Activated CD8-positive, alpha-beta memory T cell treated with anti-CD3 and anti-CD28 coated beads for 24 hours (primary cell): ENCODE measurements at places on chromosomes 3 and 15.

DNA sequence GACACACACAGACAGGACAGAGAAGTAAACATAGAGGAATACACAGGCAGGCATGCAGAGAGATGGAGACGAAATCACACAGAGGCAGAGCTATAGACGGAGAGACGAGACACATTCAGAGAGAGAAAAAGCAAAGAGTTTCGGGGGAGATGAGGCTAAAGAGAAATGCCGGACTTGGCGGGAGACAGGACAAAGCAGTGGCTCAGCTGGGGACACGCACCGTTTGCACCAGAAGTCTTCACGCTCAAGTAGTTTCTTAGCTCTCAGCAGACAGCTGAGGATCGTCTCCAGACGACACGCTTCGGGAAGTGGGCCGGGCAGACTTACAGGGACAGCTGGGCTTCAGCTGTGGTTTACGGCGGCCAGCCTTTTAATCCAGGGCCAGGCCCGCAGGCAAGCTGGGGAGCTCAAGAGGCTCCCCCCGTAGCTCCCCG lies 56.2 kb upstream of the DLG1 start:
- no peak for DNase-seq

DNA sequence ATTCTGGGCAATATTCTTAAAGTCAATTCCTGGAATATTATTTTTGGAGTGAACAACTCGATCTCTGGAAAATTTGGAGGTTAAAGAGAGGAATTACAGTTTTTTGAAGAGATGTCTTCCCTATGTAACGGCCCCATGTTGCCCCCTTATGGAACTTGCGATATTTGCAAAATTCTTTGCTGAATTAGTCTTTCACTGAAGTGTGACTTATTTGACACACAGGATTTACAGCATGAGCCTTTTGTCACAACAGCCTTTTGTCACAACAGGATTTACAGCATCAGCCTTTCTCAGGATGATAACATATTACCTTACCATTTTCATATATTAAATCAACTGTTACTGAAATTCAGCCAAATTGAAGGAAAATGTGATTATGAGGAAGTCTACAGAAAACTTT lies 37.8 kb upstream of the SPTSSB start:
- no peak for DNase-seq

- DNase-seq: no peak
Observed at GRCh38 chr3:13285007-13285567, 135.0 kb downstream of the NUP210 start.

DNA sequence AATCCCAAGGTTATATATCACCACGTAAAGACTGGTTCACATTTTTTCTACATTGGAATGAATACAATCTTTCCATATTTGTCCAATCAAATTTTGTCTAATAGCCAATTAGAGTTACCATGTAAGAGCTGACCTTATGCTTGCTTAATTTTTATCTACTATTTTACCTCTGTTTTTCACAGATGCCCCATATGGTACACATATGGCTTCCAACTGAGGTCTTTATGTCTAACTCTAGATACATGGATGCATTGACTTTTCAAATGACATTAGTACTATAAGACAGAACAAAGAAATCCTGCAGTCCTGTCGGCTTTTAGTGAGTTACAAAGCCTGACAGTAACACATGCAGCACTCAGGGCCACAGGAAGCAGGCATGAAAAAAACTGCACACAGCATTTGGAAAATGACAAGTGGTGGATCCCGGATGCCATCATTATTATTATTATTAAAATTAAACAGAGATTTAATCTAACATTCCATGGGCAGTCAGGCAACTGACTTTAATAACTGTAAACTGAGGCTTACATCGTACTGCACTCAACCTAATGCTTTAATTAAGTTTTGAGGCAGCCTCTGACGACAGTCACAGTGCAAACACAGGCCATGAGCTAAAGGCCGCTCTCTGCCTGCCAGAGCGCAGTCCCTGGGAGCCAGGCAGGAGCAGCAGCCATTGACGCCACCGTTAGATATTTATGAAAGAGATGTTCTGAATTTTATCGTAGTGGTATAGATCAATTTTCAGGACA lies 113.9 kb upstream of the TMCO5A start:
- no peak for DNase-seq

- no peak for DNase-seq
Observed at GRCh38 chr3:146166415-146166821, 5.4 kb upstream of the PLOD2 start.

GRCh38 chr3:165158011-165158410 lies 38.2 kb downstream of the SLITRK3 start:
- no peak for DNase-seq

GRCh38 chr15:98981851-98982722 lies 25.5 kb downstream of the PGPEP1L start:
- no peak for DNase-seq

GRCh38 chr3:135500034-135500433 lies 465.5 kb upstream of the PPP2R3A start:
- DNase-seq: no peak

GRCh38 chr3:55579496-55579895 lies 92.4 kb upstream of the WNT5A start:
- DNase-seq: no peak

GRCh38 chr15:73677146-73677607 lies 7.0 kb upstream of the CD276 start:
- peak; percentile 73 for DNase-seq

- no peak for DNase-seq
Observed at GRCh38 chr3:59438492-59438891, 388.7 kb upstream of the CFAP20DC start.

DNA sequence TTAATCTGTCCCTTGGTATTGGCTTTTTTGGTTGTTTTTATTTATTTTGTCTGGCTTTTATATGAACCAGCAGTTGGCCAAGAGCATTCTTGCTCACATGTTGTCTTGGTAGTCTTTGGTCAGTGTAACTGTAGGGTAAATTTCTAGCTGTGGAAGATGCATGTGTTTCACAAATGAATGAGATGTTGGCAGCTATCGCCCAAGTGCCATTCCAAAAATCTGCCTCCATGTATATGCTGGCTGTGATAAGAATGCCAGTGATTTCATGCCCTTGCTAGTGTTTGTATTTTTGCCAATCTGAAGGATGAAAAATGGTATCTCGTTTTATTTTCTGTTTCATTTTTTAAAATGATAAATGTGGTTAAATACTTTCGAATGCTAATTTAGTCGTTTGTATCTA lies 50.1 kb downstream of the TLNRD1 start:
- no peak for DNase-seq

GRCh38 chr15:88658972-88659931 lies 20.4 kb downstream of the ISG20 start:
- DNase-seq: no peak

DNA sequence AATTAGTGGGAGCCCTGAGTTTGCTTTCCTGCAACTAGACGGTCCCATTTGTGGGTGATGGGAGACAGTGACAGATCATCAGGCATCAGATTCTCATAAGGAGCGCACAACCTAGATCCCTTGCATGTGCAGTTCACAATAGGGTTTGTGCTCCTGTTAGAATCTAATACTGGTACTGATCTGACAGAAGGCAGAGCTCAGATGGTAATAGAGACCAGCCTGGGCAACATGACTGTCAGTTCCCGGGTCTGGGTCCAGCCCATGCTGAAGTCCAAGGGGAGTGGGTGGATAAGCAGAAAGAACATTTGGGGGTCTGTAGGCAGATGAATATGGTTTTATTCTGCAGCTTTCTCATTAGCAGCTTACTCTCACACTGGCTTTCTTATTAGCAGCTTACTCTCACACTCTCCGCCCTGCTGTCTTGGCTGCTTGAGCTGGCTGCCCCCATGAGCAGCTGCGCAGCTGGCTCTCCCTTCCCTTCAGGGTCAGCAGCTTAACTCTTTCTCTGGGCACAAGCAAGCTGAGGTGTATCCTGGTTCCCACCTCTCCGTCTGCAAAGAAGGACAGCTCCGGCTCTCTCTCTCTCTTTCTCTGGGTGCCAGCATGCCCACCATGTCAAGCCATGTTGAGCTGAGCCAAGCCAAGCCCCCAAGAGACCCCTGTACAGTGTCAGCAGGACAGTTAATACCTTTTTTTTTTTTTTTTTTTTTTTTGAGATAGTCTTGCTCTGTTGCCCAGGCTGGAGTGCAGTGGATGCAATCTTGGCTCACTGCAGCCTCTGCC lies 46.5 kb downstream of the KLHDC8B start:
- no peak for DNase-seq

DNA sequence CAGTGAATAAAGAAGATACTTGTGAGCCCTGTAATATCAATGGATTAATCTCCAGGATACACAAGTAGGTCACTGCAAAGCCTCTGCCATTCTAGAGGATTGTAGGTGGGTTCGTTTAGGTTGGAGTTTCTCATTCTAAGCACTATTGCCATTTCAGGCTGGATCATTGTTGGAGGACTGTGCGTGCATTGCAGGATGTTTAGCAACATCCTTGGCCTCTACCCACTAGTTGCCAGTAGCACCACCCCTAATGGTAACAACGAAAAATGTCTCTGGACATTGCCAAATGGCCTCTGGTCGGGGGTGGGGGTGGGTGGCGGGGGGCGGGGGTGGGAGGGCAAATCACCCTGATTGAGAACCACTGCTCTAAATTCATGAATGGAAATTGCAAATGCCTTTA lies 4.9 kb upstream of the IFT57 start:
- DNase-seq: no peak

- DNase-seq: no peak
Observed at GRCh38 chr3:122719273-122719921, 38.8 kb downstream of the PARP14 start.

GRCh38 chr3:9167222-9167621 lies 82.2 kb downstream of the SRGAP3 start:
- no peak for DNase-seq

DNA sequence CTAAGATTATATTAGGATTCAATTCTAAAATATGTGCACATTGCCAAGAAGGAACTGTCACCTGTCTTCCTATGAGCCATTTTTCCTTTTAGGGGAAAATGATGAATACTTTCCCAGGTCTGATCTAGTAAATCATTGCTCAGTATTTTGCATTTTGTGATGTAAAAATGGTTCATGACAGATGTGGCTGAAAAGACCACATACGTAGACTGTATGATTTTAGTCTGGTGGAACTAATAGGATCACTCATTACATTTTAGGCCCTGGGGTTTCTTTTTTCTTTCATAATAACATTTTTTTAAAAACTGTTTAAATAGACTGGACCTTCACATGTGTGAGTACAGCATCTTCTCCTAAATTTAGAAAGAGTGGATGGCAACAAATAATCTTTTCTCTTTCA lies 201.7 kb upstream of the MLF1 start:
- DNase-seq: no peak
